ENCODE measurements at places on chromosomes 3 and 15. TPM values are rescaled to one million over a fixed set of nuclear protein-coding genes. Genes with fewer than 3 reads are reported as not detected.

DNA sequence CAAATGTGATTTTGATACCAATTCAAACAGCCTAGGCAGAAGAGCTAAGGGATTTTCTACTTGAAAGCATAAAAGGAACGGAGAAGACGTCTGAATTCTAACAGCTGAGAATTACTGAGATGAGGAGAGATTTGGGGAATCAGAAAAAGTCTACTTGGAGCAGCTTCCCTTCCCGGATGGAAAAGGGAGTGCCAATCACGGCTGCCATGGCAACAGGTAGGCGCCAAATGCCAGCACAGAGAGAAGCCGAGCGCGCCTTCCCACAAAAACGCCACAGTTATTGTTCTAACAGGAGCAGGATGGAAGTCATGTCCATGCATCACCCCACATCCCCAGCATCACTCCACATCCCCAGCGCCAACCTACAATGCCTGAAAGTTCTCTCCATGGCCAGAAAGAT is 63.5 kb upstream of the PRR20G start:
- no peak for DNase-seq
- no peaks in the 10 kb centered on the region for H3K4me1 ChIP-seq
- H3K27me3 ChIP-seq = no peaks in the 10 kb centered on the region
- no peak overlapping the region for H3K27ac ChIP-seq
- H3K4me3 ChIP-seq = no peak overlapping the region

Gene NCK1
- total RNA-seq = 61.2 TPM

DNA sequence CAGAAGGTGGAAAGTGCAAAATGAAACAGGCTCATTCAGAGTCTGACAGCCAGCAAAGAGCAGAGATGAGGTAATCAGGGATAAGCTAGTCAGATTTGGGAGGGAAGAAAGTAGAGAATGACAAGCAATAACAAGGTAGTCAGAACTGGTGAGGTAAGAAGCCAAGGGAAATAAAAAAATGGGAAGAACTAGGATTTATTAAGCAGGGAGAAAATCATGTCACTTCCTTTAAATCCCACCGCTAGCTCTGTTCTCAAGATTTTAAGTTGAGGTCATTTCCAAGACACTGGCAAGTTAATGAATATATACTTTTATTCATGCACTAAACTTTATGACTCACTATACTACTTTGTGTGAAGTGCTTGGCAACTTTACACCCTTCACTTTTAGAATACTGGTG is 1106.8 kb downstream of the IGSF11 start:
- H3K36me3 ChIP-seq = no peaks in the 10 kb centered on the region
- H3K4me1 ChIP-seq = no peaks in the 10 kb centered on the region

Gene CPEB1
- 0.17 TPM for total RNA-seq

DNA sequence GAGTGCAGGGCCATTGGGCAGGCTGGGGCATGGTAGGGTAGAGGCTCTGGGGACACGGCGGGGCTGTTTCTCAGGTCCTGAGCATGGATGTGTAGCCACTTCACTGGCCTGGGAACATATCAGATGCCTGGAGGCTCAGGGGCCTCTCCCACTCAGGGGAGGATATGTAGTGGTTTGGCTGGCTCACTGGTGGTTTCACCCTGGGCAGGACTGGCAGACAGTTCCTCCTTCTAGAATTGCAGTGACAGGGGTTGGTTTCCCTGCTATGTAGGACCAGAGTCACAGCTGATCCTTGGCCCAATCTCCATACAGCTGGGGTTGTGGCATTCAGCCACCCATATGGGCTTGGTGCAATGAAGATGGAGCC is 4.8 kb upstream of the ARHGAP31 start:
- H3K27me3 ChIP-seq = no peaks in the 10 kb centered on the region
- H3K4me1 ChIP-seq = peaks cover 24% of the 10 kb centered on the region
- DNase-seq = no peak
- H3K36me3 ChIP-seq = no peaks in the 10 kb centered on the region

GRCh38 chr3:2945121-2945520 is 165.1 kb downstream of the IL5RA start:
- H3K27me3 ChIP-seq = no peaks in the 10 kb centered on the region
- no peaks in the 10 kb centered on the region for H3K36me3 ChIP-seq
- H3K4me1 ChIP-seq = no peaks in the 10 kb centered on the region
- no peak overlapping the region for H3K27ac ChIP-seq
- no peak overlapping the region for H3K4me3 ChIP-seq
